ENCODE measurements at places on chromosomes 11 and 22. TPM values are rescaled to one million over a fixed set of nuclear protein-coding genes. Genes with fewer than 3 reads are reported as not detected.

The PHOX2A gene
- total RNA-seq: not detected

The OR4A47 gene
- not detected for total RNA-seq

The SLC15A3 gene
- 5.8 TPM for total RNA-seq

The POU2AF2 gene
- total RNA-seq: not detected

DNA sequence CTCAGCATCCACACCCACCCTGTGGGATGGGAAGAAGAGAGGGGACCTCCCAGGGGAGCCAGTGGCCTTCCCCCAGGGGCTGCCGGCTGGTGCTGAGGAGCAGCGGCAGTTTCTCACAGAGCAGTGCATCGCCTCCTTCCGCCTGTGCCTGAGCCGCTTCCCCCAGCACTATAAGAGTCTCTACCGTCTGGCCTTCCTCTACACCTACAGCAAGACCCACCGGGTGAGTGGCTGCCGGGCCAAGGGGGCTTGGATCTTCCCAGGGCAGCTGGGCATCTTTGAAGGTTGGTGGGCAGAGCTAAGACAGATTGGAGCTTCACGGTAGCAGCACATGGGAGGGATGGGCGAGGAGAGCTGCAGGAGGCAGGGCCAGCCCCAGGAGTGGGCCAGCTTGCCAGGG lies 61.8 kb upstream of the SUSD2 start:
- DNase-seq: no peak

Data from H4 (cell line).